ENCODE measurements at places on chromosomes 7 and 10.
A peak's percentile ranks its signal among the peaks of the same experiment; 100 is the strongest.

DNA sequence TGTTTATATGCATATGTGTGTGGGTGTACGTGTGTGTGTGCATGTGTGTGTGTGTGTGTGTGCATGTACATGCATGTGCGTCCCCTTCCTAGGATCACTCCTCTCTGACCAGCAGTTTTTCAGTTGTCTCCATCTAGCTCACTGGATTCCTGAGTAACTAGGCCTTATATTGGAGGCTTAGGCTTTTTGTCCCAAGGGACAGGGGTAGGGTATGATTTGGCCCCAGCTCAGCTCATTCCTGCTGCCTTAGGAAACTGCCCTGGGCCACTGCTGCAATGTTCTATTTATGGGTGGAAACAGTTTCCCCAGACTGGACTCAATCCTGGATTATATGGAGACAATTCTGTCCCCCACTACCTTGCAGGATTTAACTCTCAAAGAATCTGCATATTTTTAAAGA lies 68.8 kb upstream of the SDK1 start:
- DNase-seq = no peak

DNA sequence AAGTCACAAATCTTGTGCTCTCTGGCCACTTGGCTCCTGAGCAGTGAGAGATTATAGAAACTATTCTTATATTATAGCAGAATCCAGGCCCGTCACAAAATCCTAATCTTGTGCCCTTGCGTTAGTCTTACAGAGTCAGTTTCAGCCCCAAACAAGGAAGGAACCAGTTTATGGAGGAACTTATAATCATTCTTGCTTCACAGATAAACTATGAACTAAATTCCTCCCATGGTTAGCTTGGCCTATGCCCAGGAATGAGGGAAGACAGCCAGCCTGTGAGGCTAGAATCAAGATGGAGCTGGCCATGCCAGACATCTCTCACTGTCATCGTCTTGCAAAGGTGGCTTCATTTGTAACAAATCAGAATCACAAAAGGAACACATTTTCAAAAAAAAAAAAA lies 199.7 kb upstream of the PITRM1 start:
- DNase-seq = no peak

GRCh38 chr7:5694912-5695726 lies 86.3 kb downstream of the RNF216 start:
- DNase-seq = peak; percentile 24

DNA sequence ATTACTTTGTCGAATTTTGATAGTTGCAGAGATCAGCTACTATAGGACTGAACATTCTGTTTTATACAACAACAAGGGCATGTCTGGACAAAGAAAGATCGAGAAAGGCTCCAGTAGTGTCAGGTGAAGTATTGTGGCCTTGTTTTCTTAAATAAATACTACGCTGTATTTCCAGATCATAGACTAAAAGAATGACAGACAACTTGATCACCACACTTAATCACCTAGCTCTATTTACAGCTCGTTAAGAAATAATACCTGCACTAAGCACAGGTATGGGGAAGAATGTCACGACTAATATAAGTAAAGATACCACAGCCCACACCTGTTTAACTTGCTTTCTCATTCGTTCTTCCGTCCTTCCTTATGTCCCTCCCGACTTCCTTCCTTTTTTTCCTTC lies 269.2 kb downstream of the HGF start:
- DNase-seq = no peak

DNA sequence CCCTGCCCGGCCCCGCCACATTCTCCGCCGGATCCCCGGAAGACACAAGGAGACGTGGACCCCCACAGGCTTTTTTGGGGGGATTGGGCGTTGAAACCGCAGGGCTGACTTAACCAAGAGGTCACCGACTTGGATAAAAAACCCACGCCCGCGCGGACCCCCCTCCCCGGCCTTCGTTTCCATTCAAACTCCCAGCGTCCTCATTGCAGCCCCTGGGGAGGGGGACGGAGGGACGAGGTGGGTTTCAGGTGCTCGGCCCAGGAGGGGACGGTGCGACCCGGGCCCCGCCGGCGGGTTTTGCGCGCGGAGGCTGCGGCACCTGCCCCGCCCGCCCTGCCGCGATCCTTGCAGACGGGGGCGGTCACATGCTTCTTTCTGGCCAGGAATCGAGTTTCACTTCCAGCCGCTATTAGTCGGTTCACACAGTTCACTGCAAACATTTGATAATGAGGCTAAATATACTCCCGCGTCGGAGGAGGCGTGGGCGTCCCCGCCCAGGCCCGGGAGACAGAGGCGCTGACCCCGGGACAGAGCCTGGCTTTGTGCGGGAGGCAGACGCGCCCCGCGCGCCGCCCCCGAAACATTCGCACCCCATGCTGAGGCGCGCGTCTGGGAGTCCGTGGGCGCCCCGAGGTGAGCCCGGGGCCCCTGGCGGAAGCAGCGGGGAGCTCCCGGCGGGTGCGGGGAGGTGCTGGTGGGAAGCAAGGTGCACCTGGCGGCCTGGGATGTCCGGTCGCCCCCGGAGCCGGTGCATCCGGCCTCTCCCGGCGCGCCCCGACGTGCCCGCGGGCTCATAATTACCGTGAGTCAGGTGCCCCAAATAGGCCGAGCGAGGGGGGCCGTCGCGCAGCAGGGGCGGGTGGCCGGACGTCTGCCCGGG lies 2.7 kb upstream of the PDGFA start:
- DNase-seq = no peak

DNA sequence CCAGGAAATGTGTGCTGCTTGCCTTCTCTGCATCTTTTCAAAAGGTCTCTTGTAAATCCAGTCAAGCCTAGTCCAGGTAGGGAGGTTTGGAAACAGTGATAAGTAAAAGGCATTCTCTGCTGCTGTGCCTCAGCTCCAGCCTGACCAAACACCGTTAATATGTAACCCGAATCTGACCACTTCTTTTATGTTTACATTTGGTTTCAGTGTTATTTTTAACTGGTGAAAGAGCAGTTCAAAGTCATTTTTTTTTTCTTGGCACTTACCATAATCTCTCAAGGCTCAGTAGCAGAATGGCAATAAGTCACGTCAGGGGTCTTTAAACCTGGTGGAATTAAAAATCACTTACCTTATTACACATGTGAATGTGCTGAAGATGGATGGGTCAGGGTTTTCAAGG lies 216.8 kb downstream of the PTEN start:
- no peak for DNase-seq

DNA sequence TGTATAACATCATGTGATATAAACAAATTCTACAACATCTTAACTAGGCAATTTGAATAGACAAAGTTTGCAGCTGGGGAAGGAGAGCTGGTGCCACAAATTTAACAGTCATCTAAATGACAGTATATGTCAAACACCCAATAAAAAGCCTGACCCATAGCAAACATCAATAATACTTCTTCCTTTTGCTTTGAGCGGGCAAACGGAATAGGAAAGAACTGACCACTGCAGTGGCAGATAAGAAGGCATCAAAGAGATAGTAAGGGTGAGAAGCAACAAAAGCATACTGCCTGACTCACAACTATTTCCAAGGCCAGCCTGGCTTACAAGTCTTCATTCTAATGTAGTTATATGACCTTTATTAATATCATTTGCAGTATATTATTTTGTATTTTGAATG lies 99.9 kb downstream of the LRRN3 start:
- no peak for DNase-seq

GRCh38 chr10:25130906-25131305 lies 43.9 kb upstream of the GPR158 start:
- DNase-seq = no peak

DNA sequence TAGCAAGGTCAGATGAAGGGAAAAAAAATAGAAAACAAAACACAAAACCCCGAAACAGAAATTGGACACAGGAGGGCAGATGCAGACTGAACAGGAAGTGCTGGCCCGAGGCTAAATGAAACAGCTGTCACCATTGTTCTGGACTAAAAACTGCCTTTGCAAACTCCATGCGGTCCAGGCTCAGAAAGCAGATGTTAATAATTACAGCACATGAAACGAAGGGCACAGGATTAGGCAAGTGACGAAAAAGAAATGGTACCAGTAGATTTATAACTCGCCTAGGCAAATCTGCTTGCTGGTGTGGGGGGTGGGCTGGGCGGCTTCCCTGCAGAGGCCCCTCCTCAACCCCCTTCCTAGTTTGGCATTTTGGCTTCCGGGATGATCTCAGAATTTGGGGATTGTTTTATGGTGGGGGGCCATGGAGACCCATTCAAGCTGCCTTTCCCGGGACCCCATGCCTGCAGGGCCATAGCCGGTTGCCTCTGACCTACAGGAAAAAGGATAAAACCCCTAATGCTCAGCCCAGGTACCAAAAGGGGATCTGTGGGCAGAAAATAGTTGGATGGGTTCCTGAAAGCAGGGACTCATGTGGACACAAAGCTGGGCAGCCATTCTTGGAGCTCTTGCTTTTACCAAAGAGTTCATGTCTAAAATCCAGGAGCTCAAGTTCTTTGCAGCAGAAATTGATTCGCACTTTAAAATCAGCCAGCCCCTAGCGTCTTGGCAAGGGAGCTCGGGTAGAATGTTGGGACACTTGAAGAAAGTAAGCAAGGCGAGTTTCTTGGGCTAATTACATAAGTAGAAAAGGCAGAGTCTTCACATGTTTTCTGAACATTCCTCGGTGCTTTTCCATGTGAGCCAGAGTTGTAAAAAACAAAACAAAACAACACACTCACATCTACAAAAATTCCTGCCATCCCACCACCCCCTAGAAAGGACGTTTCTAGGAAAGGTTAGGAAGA lies 39.0 kb upstream of the EMX2 start:
- DNase-seq = no peak

- DNase-seq = no peak
Observed at GRCh38 chr10:19194866-19195265, 146.3 kb downstream of the MALRD1 start.

DNA sequence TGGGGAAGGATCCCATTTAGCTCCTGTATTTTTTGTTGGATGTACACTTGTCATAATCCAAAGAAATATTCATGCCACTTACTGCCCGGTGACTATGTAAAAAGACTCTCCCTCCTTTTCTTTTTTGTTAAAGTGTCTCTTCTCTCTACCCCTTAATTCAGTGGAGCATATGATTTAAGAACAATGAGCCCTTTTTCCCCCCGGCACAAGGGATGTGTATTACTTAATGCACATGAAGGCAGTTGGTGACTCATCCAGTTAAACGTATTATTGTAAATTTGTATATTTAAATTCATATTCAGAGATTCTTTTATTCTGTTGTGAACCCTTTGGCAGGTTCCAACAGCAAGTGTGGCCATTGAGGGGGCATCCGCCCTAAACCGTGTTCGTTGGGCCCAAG lies 241.9 kb downstream of the SLC25A13 start:
- DNase-seq = no peak

- DNase-seq = no peak
Observed at GRCh38 chr10:127973791-127974311, 66.9 kb downstream of the PTPRE start.

- DNase-seq = no peak
Observed at GRCh38 chr10:130243015-130243414, 106.8 kb downstream of the GLRX3 start.

DNA sequence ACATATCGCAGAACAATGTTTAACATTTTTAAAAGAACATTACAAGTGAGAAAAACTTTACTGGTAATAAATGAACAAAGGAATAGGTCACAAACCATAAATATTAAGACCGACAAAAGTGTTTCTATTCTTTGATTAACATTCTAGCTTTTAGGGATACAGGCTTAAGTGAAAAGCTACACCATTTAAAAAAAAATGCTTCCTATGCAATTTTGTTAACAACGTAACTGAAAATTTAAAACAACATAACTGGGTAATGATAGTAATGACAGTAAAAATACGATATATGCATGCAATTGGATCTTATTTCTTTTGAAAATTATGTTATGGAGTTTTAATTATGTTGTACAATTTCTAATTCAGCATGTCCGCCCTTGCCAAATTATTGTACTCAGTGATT lies 49.7 kb upstream of the THSD7A start:
- DNase-seq = no peak

- DNase-seq = no peak
Observed at GRCh38 chr10:97140049-97140846, 45.5 kb downstream of the SLIT1 start.

- no peak for DNase-seq
Observed at GRCh38 chr10:93126483-93127052, 52.9 kb downstream of the CYP26A1 start.

DNA sequence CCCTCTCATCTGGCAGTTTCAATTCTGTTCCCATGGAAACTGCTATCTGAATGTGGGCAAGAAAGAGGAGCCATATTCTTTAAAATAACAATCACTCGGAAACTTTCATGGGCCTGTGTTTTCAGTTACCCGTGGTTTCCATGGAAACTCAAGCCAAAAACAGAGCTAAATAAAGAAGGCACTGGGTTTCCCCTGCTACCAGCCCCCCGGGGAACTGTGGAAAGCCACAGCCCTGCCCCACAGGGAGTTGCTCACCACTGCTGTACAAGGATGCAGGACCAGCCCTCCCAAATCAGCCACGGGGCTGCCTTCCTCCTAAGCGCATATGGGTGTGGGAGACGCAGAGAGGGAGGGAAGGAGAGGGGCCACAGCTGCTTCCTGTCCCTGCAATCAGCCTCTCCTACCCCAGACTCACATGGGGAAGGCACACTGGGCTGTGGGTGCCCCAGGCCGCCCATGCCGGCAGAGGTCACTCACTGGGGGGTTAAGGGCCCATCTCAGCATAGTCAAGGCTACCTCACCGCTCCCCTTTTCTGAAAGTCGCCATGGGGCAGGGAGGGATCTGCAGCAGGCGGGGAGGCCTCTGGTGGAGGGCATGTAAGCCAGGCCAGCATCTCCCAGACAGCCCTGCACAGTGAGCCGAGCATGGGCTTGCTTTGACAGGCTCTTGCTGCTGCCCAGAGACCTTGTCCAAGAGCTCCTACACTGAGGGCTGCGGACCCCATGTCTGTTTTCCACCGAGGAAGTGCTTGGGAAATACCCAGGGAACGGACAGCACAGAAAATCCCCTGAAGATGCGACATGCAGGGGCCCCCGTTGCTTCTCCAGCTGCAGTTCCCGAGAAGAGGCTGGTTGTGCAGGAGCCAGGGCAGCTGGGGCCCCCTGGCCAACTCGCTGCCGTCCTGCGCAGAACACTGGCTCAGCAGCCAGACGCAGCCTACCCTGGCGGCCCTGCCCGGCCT lies 157.3 kb upstream of the PPP2R2D start:
- DNase-seq = no peak

DNA sequence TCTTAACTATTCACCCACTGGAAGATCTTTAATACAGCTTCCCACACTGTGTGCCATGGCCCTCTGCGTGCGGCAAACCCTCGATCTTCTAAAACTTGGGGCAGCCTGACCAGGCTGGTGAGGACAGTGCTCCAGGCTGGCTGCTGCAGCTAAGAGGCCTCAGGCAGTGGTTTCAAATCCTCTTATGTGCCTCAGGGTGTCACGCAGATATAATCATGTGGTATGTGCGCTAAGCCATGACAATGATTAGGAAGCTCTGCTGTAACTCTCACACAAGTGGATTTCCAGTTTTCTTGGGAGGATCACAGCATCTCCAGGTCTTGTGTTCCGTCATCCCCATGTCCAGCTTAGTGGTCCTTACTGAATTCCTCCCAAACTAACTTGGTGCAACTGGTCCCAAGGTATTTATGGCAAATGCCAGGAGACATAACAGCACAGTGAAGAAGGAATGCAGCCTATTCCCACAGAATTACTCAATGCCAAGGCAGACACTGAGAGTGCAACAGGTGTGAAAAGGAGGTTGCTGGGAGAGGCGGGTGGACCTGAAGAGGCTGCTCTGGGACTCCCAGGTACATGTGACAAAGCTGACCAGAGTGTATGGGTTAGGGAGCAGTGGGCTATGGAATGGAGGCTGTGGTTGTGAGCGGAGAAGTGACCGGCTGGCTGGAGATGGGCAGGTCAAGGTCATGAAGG lies 2.3 kb downstream of the HPS1 start:
- DNase-seq = no peak
